ENCODE measurements at places on chromosomes 2 and 18.

DNA sequence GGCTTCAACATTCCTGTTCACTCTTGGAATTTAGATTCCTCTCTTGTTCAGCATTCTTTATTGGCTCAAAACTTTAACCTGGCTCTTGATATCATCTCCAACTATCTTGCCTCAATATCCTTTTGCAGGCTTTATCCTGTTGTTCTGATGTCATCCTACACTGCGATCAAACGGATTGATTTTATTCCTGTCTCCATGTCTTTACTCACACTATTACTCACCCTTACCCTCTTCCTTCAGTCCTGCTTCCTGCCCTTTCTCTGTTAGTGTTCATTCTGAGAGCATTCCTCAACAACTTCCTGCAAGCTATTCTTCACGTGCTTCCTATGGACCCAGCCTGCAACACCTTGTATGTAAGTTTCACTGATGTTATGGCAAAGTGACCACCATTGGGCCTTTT lies 264.7 kb downstream of the RNF152 start:
- no peak for DNase-seq

GRCh38 chr2:196183172-196183473 lies 11.7 kb upstream of the STK17B start:
- no peak for DNase-seq

- DNase-seq, result no peak
Measured at GRCh38 chr2:144827404-144827803, 307.5 kb upstream of the ZEB2 start.

- DNase-seq, result no peak
Measured at GRCh38 chr2:170707821-170708795, 7.0 kb upstream of the SP5 start.

DNA sequence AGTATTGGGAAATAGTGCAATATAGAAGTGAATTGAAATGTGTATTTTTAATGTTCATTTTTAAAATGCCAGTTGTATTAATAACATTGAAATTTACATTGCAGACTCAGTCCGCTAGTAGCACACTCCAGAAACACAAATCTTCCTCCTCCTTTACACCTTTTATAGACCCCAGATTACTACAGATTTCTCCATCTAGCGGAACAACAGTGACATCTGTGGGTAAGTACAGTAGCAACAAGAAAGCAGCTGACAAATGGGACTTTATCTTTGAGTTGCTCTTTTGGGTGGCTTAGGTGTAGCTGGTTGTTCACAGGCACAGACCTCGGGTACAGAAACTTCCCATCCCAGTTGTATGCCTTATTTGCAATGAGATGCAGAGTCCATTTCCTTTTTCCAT lies 118.2 kb upstream of the IL1R2 start:
- DNase-seq, result no peak

DNA sequence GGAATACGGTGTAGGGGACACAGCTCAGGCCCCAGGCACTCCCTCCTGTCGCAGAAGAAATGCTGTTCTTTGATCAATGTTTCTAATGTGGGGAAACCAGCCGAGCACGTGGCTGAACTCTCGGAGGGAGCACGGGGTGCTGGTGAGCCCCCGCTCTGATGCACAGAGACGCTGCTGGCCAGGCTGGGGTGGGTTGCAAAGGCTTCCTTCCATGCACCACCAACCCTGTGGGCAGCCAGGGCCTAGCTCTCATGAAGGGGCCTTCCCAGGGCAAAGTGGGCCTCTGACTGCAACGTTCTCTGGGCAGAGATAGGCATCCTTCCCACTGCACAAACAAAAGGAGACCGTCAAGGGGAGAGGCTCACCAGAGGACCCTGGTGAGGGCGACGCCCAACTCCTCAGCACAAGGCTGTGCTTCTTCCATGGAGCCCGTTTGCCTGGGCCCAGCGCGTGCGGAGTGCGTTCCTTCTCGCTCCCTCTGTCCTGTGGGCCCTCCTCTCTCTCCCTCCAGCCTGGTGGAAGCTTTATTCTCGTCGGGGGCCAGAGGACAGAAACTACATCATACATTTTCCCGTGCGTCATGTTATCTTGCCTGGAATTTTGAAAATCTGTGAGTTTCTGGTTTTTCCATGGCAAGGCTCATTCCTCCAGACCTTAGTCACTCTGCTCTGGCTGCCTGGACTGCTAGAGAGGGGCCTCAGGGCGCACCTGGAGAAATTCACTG lies 61.1 kb upstream of the SP3 start:
- no peak for DNase-seq

GRCh38 chr2:221570321-221570935 lies 1.7 kb downstream of the EPHA4 start:
- peak; percentile 25 for DNase-seq

DNA sequence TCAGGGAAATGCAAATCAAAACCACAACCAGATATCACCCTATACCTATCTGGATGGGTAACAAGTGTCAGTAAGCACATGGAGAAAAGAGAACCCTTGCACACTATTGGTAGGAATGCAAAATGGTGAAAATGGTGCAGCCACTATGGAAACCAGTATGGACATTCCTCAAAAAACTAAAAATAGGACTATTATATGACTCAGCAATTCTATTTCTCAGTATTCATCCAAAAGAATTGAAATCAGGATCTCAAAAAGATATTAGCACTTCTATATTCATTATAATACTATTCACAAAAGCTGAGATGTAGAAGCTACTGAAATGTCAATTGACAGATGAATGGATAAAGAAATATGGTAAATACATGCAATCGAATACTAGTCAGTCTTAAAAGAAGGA lies 491.1 kb upstream of the MYT1L start:
- DNase-seq, result no peak

All from activated T-cell treated with anti-CD3 and anti-CD28 coated beads, Interleukin-2, amount 50 U/mL, for 1 hour (primary cell).